ENCODE measurements at places on chromosomes 12 and 14.

- no peak for DNase-seq
Measured at GRCh38 chr12:12592930-12593329, 18.7 kb upstream of the CREBL2 start.

- no peak for DNase-seq
Measured at GRCh38 chr12:91732086-91732485, 413.6 kb downstream of the BTG1 start.

- no peak for DNase-seq
Measured at GRCh38 chr14:78486081-78486480, 315.9 kb downstream of the NRXN3 start.

GRCh38 chr14:63896278-63896720 lies 43.5 kb downstream of the SYNE2 start:
- DNase-seq = no peak

GRCh38 chr12:39426636-39427240 lies 16.2 kb downstream of the KIF21A start:
- DNase-seq = no peak

GRCh38 chr12:131818821-131819585 lies 9.2 kb upstream of the MMP17 start:
- no peak for DNase-seq

GRCh38 chr12:93183940-93184671 lies 193.6 kb upstream of the NUDT4 start:
- DNase-seq = no peak

GRCh38 chr12:83629931-83630330 lies 943.2 kb downstream of the TMTC2 start:
- DNase-seq = no peak

GRCh38 chr12:26187014-26187798 lies 8.2 kb upstream of the SSPN start:
- DNase-seq = no peak

DNA sequence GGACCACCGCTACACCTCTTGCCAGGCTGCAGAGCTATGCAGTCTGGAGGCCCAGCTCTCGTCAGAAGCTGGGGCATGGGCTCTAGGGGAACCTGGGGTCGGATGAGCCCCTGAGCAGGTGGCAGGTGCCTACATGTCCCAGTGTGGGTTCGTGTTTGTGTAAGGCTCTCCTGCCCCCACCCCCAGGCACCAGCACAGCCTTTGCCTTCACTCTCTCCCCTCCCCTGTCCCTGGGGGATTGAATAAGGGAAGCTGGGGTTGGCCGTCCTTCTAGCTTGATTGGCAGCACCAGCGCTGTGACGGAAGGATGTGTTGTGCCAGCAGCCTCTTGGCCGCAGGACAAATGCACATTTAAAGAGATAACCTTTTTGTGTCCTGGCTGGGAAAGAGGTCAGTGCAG lies 34.8 kb upstream of the TSPAN9 start:
- no peak for DNase-seq

DNA sequence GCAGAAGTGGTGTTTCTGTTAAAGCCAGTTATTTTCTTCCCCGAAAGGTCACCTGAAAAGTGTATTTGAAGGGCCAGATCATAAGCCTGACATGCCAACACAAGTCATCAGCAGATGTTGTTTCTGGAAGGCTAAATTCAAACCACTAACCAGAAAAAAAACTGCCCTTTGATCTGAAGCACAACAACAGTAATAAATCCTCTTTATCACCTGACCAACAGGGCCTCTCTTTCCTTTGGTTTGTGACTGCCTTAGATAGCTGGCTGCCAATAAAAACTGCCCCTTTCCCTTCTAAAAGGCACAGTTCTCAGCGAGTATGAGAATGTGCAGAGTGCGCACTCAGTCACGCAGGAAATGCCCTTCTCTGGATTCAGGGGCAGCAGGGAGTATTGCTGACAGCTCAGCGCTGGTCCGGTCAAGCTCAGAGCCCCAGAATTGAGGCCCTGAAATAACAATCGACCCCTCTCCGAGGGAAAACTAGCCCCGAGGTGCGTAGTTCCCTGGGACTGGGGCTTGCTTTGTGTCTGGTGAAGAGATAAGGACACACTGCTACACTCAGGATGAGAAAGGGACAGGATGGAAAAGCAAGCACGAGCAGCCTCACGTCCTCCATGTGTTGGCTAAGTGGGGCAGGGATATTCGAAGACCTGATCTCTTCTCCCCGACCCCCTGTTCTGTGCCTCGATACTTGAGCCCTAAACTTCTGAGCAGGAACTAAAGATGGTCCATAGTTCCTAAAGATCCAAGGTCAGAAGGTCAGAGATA lies 184.2 kb upstream of the GZMB start:
- no peak for DNase-seq

DNA sequence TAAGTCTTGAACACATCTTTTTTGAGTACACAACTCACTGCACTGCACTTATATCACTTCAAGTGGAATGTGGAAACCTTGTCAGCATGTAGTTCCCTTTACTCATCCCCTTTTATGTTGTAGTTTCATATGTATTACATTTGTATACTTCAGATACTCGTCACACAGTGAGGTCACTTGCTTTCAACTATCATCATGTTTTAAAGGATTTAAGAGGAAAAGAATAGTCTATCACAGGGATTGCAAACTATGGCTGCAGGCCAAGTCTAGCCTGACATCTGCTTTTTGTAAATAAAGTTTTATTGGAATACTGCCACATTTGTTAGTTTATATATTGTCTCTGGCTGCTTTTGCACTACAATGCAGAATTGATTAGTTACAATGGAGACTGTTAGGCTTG lies 24.3 kb downstream of the CNOT2 start:
- no peak for DNase-seq

DNA sequence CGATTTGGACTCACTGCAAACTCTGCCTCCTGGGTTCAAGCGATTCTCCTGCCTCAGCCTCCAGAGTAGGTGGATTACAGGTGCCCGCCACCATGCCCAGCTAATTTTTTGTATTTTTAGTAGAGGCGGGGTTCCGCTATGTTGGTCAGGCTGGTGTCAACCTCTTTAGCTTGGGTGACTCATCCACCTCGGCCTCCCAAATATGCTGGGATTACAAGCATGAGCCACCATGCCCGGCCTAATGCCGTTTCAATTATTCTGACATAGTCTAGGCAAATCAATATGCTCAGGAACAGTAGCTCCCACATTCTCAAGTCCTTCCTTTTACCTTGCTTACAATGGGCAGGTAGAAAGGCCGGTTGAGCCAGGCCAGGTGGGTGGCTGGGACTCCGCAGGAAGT lies 82.0 kb upstream of the EEA1 start:
- no peak for DNase-seq

DNA sequence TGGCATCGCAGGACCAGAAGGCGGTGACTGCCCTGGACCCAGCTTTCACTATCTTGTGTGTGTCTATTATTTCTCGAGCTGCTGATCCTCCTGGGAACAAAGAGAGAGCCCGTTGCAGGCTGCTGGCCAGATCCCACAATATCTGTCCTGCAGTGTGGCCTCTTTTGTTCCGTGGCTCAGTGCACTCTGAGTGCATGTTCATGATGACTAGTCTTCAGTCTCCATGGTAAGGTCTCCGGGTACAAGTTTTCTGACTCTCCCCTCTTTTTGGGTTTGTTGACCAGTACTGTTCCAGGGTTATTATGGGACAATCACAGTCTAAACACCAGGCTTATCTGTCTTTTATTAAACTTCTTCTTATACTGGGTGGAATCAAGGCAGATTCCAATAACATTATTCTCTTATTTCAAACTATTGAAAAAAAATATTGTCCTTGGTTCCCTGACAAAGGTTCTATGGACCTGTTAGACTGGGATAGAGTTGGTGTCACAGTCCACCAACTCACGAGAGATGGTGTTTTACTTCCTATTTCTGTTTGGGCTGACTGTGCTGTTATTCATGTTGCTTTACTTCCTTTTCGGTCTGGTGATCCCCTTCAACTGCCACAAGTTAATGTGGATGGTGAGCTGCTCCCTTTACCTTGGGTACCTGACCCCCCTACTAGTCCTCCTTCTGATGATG lies 192.9 kb upstream of the ALG10B start:
- no peak for DNase-seq

- no peak for DNase-seq
Measured at GRCh38 chr12:70272510-70272909, 29.3 kb downstream of the CNOT2 start.

GRCh38 chr12:94202245-94203180 lies 54.1 kb downstream of the PLXNC1 start:
- no peak for DNase-seq

GRCh38 chr12:66032739-66033138 lies 97.8 kb downstream of the LLPH start:
- DNase-seq = no peak

DNA sequence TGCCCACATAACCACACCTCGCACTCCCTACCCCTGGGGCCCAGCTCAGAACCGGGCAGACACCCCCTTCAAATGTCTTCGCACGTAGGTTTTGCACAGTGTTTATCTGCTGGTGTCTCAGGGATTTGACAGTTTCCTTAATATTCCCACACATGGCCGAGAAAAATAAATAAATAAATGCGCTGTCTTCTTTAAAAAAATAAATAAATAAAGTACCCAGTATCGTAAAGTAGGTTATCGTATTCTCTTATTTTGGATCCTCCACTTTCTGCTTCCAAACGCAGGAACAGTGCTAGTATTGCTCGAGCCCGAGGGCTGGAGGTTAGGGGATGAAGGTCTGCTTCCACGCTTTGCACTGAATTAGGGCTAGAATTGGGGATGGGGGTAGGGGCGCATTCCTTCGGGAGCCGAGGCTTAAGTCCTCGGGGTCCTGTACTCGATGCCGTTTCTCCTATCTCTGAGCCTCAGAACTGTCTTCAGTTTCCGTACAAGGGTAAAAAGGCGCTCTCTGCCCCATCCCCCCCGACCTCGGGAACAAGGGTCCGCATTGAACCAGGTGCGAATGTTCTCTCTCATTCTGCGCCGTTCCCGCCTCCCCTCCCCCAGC lies 710 bp upstream of the FOS start:
- DNase-seq = no peak

DNA sequence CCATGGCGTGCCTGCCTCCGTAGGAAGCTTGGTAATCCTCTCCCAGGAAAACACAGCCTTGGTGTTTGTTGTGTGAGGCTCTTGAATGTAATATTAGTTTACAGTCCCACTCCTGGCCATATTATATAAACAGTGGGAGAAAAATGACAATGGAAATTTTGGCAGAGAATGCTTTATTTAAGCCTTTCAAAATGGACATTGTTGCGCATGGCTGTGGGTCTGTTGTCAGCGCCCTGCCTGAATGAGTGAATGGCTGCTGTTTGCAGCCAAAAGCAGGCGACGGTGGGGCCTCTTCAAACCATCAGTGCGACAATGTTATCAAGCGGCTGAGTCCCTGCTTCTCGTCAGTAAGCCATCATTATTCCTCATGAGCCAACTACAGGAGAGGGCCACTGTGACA lies 201.8 kb upstream of the RMST start:
- no peak for DNase-seq

DNA sequence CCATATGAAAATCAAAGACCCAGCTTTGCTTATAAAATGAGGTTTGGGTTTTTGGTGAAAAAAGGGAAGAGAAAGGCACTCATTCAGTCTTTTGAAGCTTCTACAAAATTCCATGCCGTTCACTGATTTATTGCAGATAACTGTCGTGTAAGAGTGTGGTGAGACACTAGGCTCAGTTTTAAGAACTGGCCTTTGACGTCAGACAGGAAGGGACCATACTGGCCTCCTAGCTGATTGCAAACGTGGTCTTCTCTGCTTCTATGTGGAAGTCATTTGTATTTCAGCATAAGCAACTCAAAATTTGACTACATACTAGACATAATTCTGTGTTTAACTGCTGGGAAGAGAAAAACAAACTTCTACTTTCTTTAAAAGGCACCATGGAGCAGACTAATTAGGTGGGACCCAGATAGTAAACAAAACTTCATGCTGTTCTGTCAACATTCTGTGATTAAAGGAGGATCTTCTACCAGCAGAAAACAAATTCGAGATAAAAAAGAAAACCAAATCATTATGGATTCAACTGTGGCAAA lies 168.7 kb downstream of the TTC7B start:
- no peak for DNase-seq

GRCh38 chr12:75488553-75488952 lies 8.0 kb downstream of the GLIPR1 start:
- no peak for DNase-seq

DNA sequence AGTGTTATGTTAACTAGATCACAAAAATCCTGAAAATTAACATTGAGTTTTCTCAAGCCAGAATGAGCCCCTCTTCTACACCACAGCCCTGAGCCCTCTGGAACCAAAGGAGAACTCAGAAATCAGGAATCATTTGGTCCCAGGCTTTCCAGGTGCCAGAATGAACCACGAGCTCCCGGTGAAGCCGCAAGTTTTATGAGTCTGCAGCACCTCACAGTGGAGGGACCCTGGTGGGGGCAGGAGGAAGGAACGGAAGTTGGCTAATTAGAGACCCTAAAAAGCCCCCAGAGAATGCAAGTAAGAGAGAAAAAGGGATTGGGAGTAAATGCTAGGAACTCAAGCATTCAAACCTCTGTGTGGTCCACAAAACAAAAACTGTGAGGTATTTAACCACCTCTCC lies 52.9 kb upstream of the BCL2L14 start:
- no peak for DNase-seq

- DNase-seq = no peak
Measured at GRCh38 chr14:55092341-55092740, 36.7 kb upstream of the LGALS3 start.

DNA sequence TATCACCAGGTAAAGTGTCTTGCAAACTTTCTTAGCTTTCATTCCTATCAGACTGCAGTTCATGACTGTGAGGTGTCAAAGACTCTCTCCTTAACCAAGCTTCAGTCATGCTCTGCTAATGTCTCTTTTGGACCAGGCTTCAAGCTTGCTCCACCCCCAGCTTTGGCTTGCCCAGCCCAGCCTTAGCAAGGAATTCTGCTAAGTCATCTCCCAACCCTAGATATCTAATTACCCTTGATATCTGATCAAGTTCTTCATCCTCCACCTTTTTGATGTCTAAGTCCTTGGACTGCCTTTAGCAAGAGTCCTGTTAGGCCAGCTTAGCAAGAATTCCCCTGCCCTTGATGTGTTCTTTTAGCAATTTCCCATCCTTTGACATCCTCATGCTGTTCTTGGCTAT lies 108.9 kb upstream of the FGD4 start:
- DNase-seq = no peak

GRCh38 chr14:104222396-104223036 lies 84.1 kb downstream of the KIF26A start:
- no peak for DNase-seq

DNA sequence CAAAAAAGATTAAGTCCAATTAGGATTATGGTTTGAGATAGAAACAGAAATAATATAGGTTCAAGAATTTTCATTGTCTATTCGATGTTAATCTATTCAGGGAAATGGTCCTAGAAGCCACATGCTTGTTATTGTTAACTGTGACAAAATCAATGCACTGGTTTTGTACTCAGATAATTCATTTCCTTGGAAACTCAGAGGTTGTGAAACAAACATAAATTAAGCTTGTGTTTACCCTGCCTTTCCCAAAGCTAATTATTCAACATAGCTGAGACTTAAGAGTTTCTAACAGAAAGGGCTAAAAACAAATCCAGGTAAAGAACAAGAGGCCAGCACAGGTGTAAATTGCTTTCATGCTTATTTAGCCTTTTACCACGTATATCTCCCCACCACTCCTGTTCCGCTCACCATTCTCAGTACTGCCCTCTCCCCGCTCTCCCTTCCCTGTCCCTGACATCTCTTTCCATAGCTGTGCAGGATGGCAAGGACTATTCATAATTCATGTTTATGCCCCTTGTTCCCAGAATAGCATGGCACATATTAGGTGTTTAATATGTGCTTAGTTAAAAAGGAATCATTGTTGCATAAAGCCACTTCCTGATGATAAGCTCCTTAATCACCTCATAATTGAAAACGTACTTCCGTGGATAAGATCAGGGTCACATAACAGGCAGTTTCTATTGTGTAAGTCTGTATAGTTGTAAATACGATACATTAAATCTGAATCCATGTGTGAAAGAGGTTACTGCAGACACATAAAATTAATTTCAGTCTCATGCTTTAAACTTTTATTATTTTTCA lies 131.8 kb upstream of the USP15 start:
- DNase-seq = no peak

Measured in stimulated activated CD8-positive, alpha-beta memory T cell treated with anti-CD3 and anti-CD28 coated beads, Interleukin-7, amount 100 ng/mL, for 48 hours (primary cell).